Activated T-helper 1 cell treated with anti-CD3 and anti-CD28 coated beads, Interleukin-12 subunit alpha, Interleukin-12 subunit beta, Interleukin-2, Interleukin-4 antibody, amounts not matched to agents 30 ng/mL and 10 ng/mL and 1 ng/mL, durations not matched to agents 14 hours and 24 hours and 36 hours (primary cell): ENCODE measurements at places on chromosomes 4 and X. TPM values are rescaled to one million over a fixed set of nuclear protein-coding genes. Genes with fewer than 3 reads are reported as not detected.
A peak's percentile ranks its signal among the peaks of the same experiment; 100 is the strongest.

Gene STATH
- not detected in 2 replicates for total RNA-seq

Gene TMEM128
- total RNA-seq: 17.7 and 19.9 TPM in 2 replicates

Gene RAB33B
- total RNA-seq: 4.8 and 5.2 TPM in 2 replicates

Gene COL25A1
- total RNA-seq: not detected in 2 replicates

Gene AKAP4
- not detected in 2 replicates for total RNA-seq

Gene SLC38A5
- 205 and 206 TPM in 2 replicates for total RNA-seq

Gene PF4V1
- not detected in 2 replicates for total RNA-seq

Gene NAP1L5
- 5.5 and 6.1 TPM in 2 replicates for total RNA-seq

Gene TIMM17B
- total RNA-seq: 72.2 and 72.3 TPM in 2 replicates

Gene CT45A3
- not detected in 2 replicates for total RNA-seq

DNA sequence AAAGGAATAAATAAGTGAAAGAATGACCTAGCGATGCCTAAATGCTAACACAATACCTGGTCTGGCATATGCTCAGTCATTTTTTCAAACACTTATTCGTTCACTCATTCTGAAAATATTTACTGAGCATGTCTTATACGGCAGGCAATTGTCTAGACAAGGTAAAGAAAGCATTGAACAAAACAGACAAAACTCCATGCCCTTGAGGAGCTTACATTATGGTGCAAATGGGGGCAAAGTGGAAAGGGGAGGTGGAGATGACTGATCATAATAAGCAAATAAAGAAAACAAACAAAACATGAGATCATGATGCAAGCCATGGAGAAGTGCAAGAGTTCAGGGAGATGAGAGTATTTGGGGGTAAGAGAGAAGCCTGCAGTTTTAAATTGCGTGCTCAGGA lies 334.6 kb upstream of the PPARGC1A start:
- DNase-seq: no peak

GRCh38 chrX:100615005-100615404 lies 21.6 kb downstream of the TSPAN6 start:
- no peak for DNase-seq

DNA sequence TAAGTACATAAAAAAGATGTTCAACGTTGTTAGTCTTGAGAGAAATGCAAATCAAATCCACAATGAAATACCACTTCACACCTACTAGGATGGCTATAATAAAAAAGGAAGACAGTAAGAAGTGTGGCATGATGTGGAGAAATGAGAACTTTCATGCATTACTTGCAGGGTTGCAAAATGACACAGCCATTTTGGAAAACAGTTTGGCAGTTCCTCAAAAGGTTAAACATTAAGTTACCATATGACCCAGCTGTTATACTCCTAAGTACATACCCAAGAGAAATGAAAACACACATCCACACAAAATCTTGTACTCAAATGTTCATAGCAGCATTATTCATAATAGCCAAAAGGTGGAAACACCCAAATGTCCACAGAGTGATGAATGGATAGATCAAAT lies 25.8 kb upstream of the LIMCH1 start:
- no peak for DNase-seq

DNA sequence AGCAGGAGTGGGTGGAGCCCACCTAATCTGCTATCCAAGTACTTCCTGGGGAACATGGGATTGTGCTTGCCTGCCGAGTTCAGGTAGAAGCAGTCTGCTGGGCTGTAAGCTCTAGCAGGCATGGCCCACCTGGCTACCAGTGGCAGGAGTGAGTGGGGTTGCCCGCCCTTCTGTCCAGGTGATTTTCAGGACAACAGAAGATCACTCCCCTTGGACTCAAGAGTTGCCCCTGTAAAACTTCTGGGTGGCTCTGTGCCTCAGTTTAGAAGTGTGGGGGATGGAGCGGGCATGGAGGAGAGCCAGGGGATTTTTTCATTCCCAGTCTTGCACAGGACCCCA lies 43.5 kb downstream of the NDST3 start:
- no peak for DNase-seq

- DNase-seq: no peak
Observed at GRCh38 chr4:40990236-40990898, 224.0 kb downstream of the APBB2 start.

GRCh38 chr4:1011022-1011665 lies at the start of gene FGFRL1:
Gene FGFRL1 (plus strand): TSS chr4:1011626. CDS start chr4:1012486, 860 bp downstream.
- peak; percentile 89 for DNase-seq

DNA sequence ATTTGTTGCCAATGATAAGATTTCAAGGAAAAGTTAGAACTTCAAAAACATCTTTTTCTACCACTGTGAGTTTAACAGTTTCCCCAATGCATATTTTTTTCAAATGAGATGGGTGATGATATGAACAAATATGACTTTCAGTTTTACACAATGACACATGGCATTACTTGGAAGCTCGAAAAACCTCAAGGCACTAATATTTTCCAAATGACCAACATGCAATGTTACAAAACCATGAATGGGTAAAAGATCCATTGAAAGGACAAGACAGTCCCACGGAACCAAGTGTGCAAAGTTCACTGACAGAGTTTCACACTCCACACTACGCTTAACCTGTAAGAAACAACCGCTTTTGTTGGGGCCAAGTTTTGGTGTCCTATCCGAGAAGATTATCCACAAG lies 84.5 kb downstream of the CD99L2 start:
- no peak for DNase-seq

- no peak for DNase-seq
Observed at GRCh38 chr4:57151481-57151880, 41.3 kb upstream of the IGFBP7 start.

GRCh38 chrX:118675966-118676349 lies 51.4 kb upstream of the IL13RA1 start:
- no peak for DNase-seq

- DNase-seq: no peak
Observed at GRCh38 chrX:30530606-30531005, 47.0 kb downstream of the TASL start.

DNA sequence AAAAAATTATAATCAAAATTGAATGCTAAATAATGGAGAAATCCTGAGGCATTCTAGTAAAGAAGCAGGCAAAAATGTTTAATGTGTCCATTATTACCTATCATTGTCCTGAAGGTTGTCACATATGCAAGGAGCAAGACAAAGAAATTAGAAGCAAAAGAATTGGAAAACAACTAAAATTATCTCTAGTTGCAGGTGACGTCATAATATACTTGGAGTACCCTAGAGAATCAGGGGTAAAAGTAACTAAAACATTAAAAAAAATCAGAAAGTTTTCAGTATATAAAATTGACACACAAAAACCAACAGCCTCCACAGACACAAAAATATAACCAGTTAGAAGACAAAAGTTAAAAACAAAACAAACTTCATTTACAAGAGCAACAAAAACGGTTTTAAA lies 21.4 kb downstream of the MAGEA1 start:
- DNase-seq: no peak

GRCh38 chr4:4195354-4195753 lies 31.4 kb downstream of the OTOP1 start:
- DNase-seq: no peak

DNA sequence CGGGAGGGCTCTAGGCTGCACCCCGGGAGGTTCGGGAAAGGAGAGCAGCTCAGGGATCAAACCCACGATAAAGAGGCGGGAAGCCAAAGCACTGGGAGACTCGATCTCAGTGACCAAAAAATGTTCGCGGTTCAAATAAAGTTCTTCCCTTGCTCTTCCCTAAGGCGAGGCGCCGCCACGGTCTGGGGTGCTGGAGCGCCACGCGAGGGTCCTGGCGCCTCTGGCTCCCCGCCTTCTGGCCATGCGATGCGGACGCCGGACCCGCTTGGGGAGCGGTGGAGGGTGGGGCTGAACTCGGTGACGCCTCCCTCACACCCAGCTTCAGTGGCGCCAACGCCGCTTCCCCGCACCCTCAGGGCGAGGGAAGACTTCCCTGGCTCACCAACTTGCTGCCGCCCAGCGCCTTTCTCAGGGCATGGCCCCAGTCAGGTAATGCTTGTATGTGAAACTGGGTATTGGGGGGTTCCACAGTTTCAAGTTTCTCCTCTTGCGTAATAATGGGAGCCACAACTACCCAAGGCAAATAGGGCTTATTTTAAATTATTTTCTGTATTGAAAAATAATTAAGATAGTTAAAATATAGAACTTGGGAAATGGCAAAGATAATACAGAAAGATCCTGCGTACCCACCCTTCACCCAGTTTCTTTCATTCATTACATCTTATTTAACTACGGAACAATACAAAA lies at the start of gene QRFPR:
Gene QRFPR (minus strand): TSS at position 243 of the 687 bp plus-strand sequence. CDS start 371 bp downstream, outside the sequence.
- DNase-seq: no peak

GRCh38 chrX:1582686-1583437 lies 8.5 kb upstream of the AKAP17A start:
- peak; percentile 46 for DNase-seq

- no peak for DNase-seq
Observed at GRCh38 chr4:42541647-42542046, 115.3 kb downstream of the ATP8A1 start.

DNA sequence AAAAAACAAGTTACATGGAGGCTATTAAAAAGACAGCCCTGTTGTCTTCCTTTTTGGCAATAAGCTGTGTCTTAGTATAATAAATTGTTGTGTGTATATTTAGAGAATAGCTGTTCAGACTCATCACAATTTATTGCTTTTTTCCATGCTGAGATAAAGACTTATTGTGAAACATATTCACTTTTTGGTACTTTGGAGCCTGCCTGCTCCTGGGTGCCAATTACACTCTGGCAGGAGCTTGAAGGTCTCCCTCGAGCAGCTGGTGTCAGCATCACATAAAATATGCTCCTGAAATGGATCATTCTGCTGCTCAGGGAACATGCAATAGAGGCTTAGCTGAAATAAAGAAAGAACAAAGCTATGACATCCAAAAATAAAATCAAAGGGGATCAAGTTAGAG lies 211.6 kb upstream of the DKK2 start:
- DNase-seq: no peak
